NCI-H2081 (cell line): ENCODE measurements at places on chromosomes 6 and 20.

- no peak for DNase-seq
Observed at GRCh38 chr6:157884756-157885155, 61.7 kb downstream of the SNX9 start.

DNA sequence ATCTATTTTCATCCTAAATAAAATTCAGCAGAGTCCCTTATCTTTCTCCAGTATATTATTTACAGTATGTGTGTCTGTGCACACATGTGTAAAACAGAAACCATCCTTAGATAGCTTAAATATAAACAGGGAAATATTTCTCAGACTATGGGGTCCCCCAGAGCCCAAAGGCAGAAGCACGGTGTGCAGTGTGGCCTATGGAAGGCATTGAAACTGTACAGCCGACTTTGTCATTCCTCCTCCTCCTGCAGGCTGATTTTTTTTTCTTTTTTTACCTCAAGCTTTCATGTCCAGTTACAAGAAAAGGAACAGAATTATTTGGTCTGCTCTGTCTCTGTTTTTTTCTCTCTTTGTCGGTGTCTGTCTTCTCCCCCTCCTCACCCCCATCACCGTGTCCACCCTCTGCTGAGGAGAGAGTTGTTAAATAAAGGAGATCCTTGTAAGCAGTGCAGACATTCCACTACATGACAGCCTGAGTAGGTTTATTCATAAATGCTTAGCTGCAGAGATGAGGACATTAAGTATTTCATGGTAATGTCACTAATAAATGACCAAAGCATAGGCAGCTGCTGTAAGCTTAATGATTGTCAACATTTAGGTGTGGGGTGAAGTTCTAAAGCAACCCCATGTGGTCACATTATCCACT is 31.8 kb upstream of the SLC35D3 start:
- DNase-seq, result no peak

DNA sequence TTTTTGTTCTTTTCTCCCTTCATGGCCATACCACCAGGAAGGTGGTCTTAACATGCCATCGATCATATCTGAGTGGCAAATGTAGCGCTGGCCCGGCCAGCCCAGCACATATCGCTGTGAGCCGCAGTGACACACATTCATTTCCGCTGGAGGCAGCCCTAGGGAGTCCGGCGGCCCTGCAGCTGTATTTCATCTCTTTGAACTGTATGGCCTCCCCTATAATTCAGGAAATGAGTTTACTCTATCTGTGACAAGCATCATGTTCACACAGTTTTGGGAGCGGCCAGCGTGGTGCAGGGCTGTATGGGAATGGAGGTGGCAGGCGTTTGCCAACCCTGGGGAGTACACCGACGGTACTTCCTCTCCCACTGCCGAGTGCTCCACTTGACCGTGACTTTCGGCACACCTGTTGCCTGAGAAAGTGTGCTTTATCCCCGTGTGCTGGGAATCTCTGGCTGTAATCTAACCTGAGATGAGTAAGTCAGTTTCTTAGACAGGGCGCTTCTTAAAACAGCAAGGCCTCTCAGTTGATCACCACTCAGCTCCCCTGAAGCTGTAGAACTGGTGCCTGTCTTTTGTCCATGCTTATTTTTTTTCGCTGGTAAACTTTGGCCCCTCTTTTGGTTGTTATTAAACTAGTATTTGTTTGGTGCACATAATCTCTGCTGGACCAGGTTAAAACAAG is 257.1 kb upstream of the TAB2 start:
- no peak for DNase-seq

DNA sequence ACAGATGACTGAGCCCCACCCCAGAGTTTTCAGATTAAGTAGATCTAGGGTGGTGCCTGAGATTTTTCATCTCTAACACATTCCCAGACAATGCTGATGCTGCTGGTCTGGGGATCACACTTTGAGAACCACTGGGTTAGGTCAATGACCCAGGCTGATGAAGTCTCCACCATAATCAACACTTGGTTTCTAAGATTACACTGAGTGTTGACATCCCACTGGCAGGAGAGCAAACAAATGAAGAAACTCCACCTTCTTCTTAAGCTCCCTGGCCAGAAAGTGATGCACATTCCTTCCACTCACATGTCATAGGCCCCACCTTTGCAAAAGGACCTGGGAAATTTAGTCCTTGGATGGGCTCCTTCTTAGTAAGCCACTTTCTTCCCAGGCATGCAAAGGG is 53.1 kb downstream of the MAFB start:
- no peak for DNase-seq

DNA sequence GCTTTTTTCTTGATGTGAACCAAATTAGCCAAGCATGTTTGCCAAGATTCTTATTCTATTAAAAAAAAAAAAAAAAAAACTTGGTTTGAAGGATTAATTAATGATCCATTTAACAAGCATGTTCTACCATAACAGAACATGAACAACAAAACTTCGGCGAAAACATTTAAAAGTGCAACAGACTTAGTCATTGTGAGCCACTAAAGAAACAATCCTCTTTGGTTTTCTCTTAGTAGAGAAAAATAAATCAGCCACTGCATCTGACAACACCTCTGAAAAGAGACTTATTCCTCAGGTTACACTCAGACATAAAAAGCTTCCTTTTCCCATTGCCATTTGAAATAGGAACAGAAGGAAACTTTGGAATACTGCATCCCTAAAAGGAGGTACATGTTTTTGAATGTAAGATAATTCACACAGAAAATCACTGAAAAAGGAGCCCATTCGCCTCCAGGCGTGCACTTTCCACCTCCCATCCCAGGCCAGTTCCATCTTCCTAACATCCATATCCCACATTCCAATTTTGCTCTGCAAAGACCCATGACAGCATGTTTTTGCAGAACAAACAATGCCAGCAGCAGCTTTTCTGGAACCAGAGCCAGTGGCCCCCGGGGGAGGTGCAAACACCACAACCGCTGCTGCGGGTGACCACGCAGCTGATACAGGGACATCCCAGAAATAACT is 79.5 kb downstream of the ZMYND8 start:
- peak; percentile 37 for DNase-seq

GRCh38 chr20:10719740-10720385 is 46.1 kb upstream of the JAG1 start:
- no peak for DNase-seq

DNA sequence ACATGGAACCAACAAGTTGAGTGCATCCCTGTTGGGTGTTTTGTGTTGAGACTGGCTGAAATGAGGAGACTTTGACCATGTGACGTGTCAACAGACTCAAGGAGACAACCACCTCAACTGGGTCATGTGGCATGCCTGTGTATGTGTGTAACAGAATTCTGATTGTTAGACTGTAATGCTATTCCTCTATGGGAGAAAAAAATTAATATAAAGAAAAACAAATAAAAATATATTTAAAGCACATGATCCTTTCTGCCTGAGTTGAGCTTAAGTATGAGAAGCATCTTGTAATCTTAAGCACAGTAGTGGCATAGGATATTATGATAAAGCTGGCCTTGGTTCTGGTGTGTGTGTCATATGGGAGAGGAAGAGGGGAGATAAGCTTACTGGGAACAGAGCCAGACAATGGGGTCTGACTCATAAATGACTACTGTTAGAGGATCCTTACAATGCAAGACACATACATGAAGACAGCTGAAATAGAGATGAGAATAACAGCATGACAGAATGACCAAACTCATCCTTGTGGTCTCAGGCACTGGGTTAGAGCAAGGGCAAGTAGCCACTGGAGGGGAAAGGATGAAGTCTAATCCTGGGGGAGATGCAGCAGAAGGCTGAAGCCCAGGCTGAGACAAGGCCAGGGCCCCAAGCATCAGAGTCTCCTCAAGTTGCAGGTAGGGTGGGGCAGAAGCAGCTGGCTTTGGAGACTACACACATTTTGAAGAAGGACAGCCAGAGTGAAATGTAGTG is 9.2 kb downstream of the TP53INP2 start:
- no peak for DNase-seq

DNA sequence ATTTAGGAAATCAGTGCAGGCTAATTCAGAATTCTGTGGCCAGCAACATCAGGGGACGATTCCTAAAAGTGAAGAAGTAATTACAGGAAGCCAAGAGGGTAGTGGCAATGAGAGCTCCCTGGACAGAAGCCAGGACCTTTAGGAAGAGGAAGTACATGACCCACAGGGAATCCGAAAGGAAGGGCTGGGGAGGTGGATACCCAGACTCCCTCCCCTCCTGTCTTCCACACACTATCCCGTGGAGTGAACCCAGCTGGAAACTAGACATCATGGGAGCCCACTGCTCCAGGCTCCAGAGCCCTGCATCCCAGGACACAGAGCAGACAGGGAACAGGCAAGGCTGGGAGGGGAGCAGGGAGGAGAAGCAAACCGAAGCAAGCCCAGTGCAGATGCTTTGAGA is 83.0 kb downstream of the SNX5 start:
- DNase-seq, result no peak

- no peak for DNase-seq
Observed at GRCh38 chr6:44002067-44002592, 125.1 kb downstream of the MRPL14 start.

DNA sequence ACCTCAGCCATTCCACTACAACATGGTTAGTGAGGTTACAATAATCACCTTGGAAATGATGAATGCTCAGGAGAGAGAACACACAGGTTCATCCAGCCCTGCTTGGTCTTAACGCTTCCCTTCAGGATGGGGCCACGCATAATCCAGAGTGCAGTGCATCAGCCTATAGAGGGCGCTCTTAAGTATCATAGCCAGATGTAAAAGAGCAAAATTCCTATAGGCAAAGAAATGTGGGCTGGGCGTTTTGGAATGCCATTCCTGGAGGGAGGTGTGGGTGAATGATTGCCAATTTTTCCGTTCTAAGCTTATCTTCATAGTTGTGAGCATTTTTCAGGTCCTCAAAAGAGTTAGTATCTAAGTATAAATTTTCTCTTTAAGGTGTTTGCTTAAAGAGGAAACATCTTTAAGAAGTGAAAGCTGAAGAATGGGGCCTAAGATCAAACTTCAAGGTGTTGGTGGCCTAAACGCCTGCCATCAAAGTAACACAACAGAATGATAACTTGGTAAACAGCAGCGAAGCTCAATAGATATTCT is 1.8 kb downstream of the RIPOR2 start:
- DNase-seq, result peak; percentile 6

- no peak for DNase-seq
Observed at GRCh38 chr20:48737434-48738093, 90.2 kb downstream of the PREX1 start.

GRCh38 chr6:25219216-25219916 is 59.8 kb upstream of the CARMIL1 start:
- DNase-seq, result no peak

DNA sequence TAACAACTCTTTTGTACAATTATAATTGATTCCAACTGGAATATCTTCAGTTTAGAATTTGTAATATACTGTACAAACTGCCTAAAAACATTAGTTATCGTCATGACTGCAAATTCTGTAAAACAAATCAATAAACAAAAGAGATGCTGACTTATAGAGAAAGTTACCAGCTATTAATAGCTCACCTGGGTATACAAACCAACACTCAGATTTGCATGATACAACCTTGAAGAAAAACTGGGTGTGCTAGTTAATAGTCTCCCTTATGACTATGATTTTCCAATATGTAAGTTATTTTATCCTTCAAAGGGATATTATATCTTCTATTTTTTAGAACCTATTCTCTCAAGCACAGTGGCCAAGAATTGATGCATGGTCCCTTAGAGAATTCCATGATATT is 698.5 kb downstream of the FRK start:
- DNase-seq, result no peak

- no peak for DNase-seq
Observed at GRCh38 chr6:170167657-170168159, 123.2 kb downstream of the DLL1 start.

DNA sequence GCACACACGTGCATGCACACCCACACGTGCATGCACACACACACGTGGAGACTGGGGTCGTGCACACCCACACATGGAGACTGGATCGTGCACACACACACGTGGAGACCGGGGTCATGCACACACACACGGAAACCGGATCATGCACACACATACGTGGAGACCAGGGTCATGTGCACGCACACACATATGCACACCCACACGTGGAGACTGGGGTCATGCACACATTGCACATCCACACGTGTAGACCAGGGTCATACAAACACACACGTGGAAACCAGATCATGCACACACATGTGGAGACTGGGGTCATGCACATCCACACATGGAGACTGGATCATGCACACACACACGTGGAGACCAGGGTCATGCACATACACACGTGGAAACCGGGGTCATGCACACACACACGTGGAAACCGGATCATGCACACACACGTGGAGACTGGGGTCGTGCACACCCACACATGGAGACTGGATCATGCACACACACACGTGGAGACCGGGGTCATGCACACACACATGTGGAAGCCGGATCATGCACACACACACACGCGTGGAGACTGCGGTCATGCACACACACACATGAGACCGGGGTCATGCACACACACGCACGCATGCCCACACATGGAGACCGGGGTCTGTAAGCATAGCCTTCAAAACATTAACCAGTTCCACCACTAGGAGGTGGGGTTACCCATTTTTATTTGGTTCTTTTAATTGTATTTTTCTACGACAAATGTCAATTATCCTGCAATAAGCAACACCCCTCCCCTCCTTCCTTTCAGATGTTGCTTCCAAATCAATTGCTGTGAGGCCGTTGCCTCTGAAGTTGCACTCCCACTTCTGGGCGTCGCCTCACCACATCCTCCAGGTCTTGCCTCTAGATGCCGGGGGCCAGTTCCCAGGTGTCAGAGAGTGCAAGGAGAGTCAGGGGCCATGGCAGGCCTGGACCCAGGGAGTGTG is 95.8 kb downstream of the TMEM242 start:
- peak; percentile 12 for DNase-seq

DNA sequence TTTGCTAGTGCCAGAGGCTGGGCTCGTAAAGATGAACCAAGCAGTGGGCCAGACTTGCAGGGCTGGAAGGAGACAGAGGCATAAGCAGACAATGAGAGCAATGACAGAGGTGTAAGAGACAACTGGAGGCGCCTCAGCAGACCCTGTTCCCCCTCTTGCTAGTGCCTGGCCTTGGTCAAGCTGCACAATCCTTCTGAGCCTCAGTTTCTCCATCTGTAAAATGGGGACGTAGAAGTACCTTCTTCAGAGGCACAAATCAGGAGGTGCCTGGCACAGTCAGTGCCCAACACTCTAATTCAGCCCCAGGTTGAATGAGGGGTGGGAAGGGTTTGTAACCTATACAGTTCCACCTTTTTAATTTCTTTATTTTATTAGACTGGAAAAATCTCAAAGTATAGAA is 23.2 kb downstream of the BPIFB1 start:
- no peak for DNase-seq

DNA sequence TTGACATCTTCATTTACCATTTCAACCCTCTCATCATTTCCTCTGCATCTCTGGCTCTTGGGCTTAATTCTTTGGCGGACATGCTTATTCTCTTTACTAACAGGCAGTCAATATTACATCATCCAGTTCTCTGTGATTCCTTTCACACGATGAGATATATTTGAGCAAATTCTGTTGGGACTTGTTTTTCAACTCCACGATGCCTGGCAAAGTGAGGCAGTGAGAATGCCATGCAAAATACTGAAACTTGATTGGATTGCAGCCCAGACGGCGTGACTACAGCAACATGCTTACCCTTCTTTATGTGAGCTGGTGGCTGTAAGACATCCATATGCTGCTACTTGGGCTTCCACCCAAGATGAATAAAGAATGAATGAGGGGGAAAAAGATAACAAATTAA is 101.7 kb upstream of the SPACA1 start:
- no peak for DNase-seq
